ENCODE measurements at places on chromosomes 1 and 21.

- DNase-seq = no peak
Measured at GRCh38 chr1:5765997-5766913, 226.0 kb downstream of the NPHP4 start.

DNA sequence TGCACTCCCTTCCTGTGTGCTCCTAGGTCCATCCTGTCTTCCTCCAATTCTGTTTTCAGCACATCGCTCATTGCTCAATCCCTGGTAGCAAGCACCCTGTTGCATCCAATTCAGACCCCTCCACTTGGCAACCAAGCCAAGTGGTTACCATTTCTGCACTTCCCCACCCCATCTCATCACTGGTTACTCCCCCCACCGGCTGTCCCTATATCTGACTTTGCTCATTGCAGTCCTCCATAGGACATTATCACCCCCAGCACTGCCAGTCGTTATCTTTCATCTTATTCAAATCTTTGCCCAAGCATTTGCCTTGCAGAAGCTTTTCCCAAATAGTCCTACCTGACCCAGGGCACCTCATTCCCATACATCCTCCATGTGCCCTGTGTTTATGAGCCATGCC, 2.1 kb upstream of the TMEM9 start:
- no peak for DNase-seq

GRCh38 chr1:59366346-59366745, 69.5 kb downstream of the FGGY start:
- no peak for DNase-seq

DNA sequence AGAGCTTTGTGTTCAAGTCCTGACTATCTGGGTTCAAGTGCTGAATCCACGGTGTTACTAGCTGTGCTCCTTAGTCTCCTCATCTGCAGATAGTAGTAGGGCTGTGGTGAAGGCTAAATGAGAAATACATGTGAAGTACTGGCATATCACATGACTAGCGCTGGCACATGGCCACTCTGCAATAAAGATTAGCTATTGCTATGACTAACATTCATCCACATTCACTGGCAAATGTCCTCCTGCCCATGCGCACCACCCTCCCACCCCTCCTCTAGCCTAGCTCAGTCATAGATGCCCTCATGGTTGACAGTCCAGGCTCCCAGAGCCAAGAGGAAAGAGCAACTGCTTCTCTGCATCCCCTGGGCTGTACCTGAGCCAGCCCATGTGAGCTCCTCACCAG, 8.5 kb upstream of the COL8A2 start:
- DNase-seq = no peak

- peak; percentile 11 for DNase-seq
Measured at GRCh38 chr1:44318097-44319088, 36.7 kb downstream of the ERI3 start.

DNA sequence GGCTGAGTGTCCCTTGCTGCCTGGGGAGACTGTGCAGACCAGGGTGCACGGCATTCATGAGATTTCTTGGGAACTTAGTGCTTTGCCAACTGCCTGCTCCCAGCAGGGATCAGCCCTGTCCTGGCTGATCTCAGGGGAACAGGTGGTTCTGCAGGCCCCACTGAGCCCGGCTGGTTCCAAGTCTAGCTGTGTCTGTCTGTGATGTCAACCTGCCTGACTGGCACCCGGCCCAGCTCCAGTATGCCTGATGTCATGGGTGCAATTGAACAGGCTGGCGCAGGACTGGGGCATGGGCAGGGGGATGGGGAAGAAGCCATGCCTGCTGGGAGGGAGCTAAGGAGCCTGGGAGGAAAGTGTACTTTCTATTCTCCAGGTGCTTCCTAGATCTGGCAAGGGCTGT, 227.1 kb downstream of the GRIK3 start:
- no peak for DNase-seq

DNA sequence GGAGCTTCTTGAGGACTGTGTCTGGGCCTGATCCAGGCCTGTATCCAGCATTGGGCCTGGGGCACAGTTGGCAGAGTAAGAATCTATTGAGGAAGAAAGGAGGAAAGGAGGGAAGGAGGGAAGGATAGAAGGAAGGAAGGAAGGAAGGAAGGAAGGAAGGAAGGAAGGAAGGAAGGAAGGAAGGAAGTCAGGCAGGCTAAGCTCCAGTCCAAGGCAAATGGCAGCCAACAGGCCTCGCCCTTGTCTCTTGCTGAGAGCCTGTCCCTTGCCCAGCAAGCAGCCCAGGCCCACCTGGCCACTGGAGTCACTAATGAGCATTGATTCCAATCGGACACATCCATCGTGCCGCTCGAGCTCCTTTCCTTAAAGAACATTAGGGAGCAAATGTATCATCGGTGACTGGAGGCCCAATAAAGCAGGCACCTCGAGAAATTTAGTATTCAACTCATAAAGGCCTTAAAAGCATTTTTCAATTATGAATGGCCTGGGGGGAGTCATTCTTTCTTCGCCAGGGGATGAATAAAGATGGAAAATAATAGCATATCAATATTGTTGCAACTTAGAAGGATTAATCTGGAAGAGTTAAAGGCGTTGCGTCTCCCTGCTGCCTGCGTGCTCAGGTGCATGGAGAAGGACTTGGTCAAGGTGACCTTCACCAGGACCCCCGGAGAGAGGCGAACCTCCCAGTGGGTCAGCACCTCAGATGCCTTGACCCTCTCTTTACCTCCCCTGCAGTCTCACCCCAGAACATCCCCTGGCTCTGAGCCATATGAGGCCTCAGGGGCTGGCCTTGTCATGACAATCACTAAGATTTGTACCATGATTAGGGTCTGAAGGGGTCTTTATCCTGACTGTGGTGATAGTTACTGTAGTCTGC, 144.5 kb upstream of the RUNX3 start:
- no peak for DNase-seq

- no peak for DNase-seq
Measured at GRCh38 chr1:229305392-229305791, 34.5 kb downstream of the RAB4A start.

GRCh38 chr1:108703939-108704338, 8.8 kb upstream of the FNDC7 start:
- DNase-seq = no peak

DNA sequence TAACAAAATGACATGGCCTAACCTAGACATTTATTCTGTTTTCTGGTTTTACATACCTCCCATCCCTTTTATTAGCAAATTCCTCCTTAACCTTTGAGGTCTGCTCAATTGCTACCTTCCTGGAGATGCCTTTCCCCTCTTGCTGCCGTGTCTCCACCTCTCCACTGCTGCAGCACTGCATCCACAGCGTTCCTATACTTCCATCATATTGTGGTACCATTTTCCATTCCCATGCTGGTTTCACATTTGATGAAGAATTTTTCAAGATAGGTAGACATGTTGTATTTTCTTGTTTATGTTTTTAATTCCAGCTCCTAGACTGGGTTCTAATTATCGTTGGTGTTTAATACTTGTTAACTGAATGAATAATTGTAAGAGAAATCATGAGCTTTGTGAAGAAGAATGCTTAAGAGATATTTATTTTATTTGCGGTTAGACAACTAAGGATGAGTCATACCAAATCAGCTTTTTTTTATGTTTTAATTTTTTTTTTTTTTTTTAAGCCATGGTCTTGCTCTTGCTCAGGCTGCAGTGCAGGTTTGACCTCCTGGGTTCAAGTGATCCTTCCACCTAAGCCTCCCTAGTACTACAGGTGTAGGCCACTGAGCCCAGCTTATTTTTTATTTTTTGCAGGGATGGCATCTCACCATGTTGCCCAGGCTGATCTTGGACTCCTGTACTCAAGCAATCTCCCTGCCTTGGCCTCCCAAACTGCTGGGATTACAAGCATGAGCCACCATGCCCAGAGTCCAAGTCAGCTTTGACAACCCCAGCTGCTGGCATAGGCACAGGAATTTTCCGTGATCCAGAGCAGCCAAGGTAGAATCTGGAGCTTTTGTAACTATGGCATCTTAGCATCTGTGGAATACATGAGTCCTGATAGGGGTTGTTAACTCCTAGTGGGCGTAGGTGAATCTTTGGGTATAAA, 44.0 kb downstream of the ATP6V1G3 start:
- no peak for DNase-seq

DNA sequence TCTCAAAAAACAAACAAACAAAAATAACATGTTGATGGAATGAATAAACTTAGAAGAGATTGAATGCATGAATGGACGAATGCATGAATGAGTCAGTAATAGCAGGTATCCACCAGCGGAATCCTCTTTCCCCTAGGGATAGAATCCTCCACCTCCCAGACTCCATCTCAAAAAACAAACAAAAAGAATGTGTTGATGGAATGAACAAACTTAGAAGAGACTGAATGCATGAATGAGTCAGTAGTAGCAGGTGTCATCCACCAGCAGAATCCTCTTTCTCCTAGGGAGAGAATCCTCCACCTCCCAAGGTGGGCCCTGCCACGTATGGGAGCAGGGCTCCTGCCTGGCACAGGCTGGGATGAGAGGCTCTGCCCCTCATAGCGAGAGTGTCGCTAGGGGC, 26.8 kb upstream of the RNF19B start:
- DNase-seq = no peak

DNA sequence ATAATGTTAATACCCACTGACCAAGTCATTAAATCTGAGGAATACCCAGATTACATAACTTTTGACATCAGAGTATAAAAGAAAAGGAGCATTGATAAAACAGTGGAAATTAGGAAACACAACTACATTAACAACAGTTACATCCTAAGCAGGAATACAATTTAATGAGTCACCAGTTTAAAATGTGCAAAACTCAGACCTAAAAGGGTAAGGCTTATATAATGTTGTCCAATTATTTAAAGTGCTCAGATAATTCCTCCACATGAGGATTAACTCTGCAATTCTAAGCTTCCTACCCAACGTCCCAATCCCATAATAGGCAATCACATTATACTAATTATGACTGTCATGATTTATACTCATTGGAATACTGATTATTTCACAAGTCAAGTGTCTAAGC, 50.5 kb downstream of the ABL2 start:
- DNase-seq = no peak

Data from right lung (tissue), 10 donors.